Fibroblast of skin of right quadriceps (primary cell): ENCODE measurements at places on chromosomes 16 and 17.

DNA sequence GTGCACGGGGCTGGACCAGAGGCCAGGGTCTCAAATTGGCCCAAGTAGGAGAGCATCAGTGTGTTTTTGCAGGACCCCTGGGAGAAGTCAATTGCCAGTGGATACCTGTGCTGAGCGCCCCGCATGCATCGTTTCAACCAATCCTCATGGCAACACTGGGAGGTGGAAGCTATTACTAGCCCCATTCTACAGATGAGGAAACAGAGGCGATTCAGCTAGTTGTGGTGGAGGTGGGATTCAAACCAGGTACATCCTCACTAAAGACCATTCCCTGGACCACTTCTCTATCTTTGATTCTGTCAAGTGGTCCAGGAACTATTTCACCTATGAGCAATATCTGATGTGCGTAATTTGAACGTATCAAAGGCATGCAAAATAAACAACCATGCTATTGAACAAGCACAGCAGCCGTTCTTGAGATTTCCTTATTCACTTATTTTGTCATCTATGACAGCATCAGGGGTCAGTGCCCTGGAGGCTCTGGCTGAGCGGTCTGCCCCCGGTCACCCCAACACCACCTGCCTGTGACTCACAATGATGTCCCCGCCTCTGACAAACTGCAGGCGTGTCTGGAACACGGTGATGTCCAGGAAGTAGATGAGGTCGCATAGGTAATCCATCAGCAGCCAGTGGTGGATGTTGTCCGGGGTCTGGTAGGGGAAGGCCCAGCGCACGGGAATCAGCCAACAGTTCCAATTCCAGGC is 54.0 kb downstream of the CNGB1 start:
- no peak for DNase-seq

DNA sequence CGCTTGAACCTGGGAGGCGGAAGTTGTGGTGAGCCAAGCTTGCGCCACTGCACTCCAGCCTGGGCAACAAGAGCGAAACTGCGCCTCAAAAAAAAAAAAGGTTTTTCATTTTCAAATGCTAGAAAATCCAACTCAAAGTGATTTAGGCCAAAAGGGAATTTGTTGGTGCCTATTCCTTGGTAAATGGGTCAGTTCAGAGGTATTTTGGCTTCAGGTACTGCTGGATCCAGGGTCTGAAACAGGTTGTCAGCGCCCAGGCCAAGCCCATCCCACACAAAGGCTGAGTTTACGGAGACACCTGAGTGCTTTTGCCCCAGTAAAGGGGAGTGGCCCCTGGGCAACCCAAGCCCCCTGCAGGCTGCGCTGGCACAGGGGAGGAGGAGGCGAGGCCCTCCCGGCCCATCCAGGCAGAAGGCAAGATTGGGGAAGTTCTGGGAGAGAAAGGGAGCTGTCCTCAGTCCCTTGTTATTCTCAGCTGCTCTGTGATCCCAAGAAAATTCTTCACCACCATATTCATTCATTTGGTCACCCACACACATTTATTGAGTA is 8.5 kb upstream of the JPH3 start:
- no peak for DNase-seq

DNA sequence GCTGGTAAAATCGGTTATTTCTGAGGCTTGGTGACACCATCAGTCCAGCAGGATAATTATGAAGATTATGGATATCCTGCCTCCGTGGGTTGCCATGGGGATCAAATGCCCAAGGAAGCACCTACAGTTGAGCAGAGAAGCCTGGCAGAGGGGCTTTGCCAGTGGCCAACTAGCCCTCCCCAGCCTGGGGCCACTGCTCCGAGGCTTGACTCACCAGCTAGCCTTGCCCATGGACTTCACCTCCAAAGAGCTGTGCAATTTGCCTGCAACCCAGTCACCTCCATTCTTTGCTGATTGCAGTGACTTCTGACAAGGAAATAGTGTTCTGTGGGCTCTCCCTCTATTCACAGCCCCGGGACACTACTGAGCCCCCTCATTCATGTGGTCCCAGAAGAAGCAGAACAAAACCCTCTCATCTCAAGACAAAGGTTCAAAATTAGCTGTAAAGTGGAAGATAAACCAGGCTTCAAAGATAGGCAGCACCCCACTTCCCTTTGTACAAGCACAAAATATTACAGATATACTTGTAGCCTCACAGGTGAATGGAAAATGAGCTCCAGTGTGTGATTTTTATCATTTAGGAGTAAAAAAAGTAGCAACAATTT is 1.6 kb downstream of the PECAM1 start:
- DNase-seq = no peak

DNA sequence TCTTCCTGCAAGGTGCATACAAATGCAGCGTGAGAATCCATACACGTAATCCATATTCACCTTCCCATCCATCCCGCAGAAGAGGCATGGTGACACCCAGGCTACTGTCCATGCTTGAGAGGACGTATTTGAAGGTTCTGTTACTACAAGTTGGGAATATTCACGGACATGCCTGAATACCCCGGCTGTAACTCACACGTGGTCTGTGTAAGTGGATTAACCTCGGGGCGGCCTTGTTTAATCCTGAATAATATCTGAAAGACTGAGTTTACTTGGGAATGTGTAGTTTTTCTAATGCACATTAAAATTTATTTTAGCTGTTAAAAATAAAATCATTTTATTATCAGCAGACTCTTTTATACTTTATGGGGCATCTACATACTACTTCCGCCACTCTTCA is 13.1 kb downstream of the CPSF4L start:
- DNase-seq = no peak

- peak; percentile 95 for DNase-seq
These were observed 14.6 kb downstream of the RSL1D1 start for GRCh38 chr16:11836650-11837244.

GRCh38 chr16:3590736-3591435 is 13.7 kb upstream of the NLRC3 start:
- DNase-seq = no peak

DNA sequence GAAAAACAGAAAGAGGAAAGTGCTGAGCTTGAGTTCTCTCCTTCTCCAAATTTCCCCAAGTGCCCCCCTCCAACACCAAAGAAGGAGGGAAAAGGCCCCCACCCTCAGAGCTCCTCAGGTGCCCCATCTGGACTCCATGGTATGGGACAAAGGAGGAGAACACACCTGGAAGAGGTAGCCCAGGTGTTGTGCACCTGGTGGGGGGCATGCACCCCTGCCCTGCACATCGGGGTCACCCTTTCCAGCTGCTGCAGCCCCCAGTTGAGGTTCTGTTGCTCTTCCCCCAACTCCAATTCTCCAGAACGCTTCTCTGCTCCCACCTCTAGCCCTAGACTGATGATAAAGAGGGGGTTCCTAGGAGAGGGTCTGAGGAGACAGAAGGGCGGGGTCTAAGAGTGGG is 3.0 kb upstream of the COL1A1 start:
- no peak for DNase-seq

- DNase-seq = no peak
These were observed at the start of gene KREMEN2 for GRCh38 chr16:2963723-2964474. Gene KREMEN2 (plus strand): TSS chr16:2964275. CDS start chr16:2964521, 246 bp downstream.

DNA sequence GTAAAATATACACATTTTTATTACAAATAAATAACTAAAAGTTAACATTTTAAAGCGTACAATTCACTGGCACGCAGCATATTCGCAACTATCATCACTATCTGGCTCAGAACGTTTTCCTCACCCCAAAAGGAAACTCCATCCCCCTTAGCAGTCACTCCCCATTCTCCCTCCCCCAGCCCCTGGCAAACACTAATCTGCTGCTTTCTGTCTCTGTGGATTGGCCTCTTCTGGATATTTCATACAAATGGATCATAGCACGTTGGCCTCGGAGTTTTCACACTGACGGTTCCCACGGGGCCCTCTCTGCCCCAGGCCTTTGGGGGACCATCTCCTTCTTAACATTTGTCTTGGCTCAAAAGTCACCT is 64.6 kb downstream of the RTN4RL1 start:
- DNase-seq = no peak

DNA sequence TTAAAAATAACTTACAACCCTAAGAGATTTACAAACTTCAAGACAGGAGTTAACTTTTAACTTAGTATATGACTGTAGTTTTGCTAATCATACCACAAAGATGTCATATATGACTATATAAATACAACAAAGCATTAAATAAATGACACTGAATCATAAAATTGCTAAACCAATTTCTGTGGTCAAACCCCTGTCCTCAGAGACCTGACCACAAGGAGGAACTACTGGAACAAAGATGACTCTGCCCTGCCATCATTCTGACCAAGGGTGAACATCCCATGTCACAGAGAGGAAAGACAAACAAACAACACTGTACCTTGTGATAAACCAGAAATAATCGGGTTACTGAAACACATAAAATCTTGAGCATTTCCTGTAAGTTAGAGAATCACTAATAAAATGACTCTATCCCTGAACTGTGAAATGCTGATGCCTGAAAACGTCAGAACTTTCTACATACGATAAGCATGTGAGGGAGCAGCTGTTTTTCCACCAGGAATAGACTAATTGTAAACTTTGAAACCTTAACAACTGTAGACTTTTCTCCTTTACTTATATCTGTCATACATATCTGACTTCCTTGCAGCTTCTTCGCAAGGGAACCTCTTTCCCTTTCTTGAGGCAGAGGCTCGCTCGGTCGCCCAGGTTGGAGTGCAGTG is 47.9 kb downstream of the WDR59 start:
- peak; percentile 66 for DNase-seq

DNA sequence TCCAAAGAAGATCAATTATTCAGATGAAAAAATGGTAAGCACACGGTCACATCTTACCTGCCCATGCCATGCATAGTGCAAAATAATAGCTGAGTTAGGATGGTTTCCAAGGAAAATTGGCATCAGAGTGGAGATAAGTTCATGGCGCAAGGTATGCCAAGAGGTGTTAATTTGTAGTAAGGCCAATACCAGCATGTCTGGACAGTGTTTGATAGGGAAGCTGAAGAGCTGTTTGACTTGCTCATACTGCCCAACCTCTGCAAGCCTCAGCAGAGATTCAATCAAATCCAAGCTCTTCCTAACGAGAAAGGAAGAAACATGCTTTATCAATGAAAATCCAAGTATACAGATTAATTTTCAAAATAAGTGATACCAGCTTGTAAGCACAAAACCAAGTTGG is 51.0 kb downstream of the CNOT1 start:
- no peak for DNase-seq

GRCh38 chr17:7021993-7022778 is 664 bp upstream of the BCL6B start:
- DNase-seq = peak; percentile 54

GRCh38 chr17:65852911-65853310 is 291.5 kb upstream of the AXIN2 start:
- no peak for DNase-seq

- no peak for DNase-seq
These were observed 802.5 kb downstream of the CDH8 start for GRCh38 chr16:61233713-61234112.

DNA sequence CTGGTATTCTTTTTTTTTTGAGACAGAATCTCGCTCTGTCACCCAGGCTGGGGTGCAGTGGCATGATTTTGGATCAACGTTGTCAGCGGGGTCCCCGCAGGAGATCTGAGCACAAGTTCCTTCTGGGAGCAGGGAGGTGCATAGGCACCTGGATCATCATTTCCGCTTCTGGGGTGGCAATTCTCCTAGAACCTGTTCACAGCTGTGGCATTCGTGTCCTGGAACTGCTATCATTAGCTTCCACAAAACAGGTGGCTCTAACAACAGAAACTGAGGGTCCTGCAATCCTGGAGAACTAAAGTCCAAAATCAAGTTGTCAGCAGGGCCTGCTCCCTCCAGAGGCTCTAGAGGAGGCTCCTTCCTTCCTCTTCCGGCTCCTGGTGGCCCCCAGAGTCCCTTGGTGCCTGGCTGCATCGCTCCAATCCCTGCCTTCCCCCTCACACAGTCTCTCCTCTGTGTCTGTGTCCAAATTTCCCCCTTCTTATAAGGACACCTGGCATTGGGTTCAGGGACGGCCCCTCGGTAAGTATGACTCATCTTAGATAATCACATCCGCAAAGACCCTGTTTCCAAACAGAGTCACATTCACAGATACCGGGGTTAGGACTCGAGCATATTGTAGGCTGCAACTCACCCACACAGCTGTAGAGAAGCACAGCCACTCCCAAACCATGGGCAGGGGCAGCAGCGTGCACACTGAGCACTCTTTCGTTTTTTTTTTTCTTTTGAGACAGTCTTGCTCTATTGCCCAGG is 43.5 kb upstream of the KLHDC4 start:
- no peak for DNase-seq

DNA sequence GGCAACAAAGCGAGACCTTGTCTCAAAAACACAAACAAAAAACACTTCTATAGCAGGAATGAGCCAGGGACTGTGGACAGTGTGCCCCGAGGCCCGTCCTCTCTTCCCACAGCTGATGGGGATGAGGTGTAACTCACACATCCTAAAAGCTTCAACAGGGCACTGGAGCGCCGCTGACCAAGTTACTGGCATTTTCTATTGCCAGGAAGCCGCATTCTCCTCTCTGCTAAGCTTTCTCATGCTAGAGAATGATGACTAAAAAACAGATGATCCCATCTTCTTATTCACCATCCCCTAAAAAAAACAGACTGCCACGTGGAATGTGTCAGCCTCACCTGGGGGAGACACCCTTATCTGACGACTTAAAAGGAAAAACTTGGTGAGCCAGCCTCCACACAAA is 16.3 kb downstream of the CARHSP1 start:
- DNase-seq = no peak

GRCh38 chr17:70292366-70292765 is 123.0 kb downstream of the KCNJ2 start:
- peak; percentile 3 for DNase-seq

GRCh38 chr17:34300652-34301370 is 15.3 kb downstream of the CCL11 start:
- DNase-seq = peak; percentile 83

DNA sequence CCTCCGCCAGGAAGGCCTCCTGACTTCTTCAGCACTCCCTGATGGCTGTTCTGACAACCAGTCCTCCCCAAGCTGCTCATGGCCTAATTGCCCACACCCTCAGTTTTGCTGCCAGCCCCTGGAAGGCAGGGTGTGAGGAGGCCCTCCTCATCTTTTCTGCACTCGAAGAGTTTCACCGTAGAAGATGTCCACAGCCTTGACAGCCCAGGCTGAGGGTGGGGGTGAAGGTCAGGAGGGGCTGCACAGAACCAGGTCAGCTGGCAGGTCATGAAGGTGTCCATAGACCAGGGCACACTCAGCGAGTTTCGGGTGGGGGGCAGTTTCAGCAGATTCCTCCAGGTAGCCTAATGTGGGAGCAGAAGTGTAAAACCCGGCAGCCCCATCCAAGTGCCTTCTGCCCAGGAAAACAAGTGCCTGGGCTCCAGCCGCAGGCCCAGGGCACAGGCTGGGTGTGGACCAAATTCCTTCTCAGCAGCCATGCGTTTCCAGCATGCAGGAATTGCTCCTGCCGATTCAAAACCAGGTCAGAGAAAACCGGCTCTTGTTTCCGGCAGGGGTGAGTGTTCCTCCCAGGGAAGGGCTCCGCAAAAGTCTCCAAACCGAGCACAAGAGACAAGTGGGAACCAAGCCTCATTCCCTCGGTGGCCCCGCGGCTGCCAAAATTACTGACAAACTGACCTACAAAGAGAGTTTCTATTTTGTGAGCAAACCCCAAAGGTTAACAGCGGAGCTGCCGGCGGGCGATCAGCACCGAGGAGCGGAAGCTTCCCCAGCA is 228.8 kb downstream of the C16orf78 start:
- no peak for DNase-seq

- no peak for DNase-seq
These were observed 16.1 kb upstream of the GSDMA start for GRCh38 chr17:39946551-39947330.
